ENCODE measurements at places on chromosomes 11 and 22.

- peak; percentile 5 for DNase-seq
Observed at GRCh38 chr11:84564180-84564866, 1062.8 kb downstream of the DLG2 start.

GRCh38 chr22:49348631-49349030 is 479.0 kb downstream of the BRD1 start:
- no peak for DNase-seq

GRCh38 chr11:1162138-1162475 is 4.4 kb downstream of the MUC5AC start:
- DNase-seq = no peak

DNA sequence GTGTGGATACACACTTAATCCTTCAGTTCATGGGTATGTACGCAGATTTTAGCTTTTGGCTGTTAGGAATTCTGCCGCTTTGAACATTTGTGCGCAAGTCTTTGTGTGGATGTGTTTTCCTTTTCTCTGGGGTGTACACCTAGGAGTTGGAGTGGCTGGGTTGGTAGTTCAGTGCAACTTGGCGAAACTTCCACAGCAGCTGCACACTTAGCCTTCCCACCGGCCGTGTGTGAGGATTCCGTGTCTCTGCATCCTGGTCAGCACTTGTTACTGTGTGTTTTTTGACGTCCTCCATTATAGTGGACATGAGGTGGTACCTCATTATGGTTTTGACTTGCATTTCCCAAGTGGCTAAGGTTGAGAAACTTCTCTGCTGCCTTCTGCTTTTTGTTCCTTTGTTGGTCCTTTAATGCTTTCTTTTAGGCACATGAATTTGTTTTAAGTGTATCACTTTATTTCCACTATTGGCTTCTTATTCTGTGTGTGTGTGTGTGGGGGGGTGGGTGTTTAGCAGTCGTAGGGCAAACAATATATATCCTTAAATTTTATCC is 72.1 kb upstream of the SLC25A18 start:
- DNase-seq = peak; percentile 10

DNA sequence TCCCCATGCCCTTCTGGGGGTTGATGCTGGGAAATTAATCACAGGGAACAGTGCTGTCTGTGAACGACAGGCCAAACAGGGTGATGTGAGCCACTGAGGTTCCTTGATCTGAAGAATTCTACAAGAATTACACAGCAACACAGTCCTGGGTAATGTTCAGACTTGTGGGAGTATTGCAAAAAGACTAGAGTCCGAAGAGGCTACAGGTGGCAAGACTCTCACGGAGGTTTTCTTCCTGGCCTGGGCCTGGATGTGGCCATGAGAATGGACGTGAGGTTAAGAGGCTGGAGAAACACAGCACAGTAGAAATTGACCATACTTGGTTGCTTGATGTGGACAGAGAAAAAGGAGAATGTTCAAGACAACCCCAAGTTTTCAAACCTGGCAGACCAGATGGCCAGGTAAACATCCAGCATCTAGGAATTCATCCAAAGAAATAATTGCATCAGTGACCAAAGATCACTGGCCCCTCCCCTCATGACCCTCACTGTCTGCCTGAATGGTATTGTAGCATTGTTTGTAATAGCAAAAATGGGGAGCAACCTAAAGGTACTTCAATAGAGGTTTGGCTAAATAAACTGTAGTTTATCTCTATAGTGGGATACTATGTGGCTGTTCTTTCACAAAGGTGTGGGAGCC is 70.8 kb downstream of the COMMD9 start:
- no peak for DNase-seq

- DNase-seq = no peak
Observed at GRCh38 chr11:14378171-14378570, 19.2 kb upstream of the RRAS2 start.

- DNase-seq = no peak
Observed at GRCh38 chr11:8501836-8502235, 92.2 kb downstream of the STK33 start.

GRCh38 chr11:81033779-81034540 is 1593.1 kb upstream of the TENM4 start:
- no peak for DNase-seq

DNA sequence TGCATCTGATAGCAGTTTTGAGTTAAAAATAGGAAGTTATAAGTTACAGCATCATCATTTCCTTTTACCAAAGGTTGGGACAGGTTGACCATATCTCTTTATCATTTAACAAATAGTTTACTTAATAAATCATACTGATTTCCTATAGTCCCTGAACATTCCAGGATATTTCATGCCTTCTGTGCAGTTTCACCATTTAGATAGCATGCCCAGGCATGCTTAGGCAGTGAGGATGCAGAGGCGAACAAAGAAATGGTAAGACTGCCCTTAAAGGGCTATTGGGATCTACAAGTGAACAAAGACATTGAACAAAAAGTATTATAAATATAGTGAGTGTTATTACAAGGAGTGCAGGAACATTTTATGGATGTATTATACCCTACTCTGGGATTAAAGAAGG is 96.4 kb downstream of the PRMT3 start:
- DNase-seq = no peak

DNA sequence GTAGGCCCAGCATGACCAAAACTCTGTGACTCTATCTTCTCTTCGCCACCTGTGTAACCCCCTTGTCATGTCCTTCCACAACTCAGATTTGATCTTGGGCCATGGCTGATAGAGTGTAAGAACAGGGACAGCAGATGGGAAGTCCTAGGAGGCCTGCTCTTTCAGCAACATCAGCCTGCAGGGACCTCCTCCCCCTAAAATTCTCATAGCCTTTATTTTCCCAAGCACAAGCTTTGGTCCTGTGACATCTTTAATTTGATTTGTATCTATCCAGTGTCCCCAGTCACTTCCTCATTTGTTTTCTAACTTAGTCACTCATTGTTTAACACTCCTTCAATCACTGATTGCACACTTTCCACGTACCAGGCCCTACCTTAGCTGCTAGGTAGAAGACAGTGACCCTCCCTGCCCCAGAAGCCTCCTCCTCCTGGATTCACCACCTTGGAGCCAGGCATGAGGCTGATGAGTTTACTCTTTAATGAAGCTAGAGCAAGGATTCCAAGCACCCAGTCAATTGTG is 5.3 kb downstream of the UBQLN3 start:
- DNase-seq = no peak

DNA sequence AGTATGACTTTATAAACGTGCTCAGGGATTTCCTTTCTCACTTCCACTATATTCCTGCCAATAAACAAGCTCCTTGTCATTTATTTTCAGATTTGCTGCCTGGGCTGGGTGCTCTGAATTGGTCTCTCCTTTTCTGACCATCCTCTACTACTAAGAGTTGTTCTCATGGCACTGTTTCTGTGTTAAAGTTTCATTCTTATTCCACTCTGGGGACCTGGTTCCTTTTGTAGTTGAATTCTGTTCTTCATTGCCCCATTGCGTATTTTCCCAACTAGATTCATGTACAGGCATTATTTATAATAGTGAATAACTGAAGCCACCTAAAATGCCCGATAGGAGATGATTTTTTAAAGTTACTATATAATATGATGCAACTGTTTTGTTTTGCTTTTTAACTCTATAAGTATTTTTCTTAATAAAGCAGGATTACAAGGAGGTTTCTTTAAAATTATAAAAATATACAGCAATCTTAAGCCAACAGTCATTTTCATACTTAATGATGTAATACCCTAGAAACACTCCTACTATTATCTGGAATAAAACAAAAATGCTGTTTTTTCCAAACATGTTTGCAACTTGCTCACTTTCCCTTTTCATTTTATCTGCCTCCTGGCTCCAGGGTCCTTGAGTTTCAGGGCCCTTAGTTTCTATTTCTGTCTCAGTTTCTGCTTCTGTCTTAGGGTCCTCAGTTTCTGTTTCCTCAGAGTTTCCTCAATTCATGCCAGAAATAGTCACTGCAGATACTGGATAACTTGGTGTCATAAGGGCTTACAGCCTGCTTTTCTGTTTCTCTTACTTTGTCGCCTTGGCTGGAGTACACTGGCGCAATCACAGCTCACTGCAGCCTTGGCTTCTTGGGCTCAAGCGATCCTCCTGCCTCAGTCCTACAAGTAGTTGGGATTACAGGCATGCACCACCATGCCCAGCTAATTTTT is 9.8 kb upstream of the FUT4 start:
- DNase-seq = peak; percentile 35

DNA sequence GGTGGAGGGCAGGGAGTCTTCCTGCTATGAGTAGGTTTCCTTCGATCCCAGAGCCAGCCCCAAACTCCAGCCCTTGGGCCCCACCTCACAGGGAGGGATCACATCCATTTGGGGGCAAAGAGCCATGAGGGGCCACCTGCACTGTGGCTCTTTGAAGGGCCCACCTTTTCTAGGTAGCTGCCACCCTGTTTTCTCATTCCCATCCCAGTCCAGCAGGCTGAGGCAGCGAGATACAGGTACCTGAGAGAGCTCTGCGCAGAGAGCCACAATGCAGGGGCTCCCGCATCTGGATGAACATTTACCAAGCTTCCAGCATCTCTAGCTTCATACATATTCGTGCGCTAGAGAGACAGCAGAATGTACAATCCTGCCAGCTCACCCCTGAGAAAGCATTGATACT is 16.3 kb downstream of the FXYD6 start:
- DNase-seq = no peak
